ENCODE measurements at places on chromosomes 2 and 18.

DNA sequence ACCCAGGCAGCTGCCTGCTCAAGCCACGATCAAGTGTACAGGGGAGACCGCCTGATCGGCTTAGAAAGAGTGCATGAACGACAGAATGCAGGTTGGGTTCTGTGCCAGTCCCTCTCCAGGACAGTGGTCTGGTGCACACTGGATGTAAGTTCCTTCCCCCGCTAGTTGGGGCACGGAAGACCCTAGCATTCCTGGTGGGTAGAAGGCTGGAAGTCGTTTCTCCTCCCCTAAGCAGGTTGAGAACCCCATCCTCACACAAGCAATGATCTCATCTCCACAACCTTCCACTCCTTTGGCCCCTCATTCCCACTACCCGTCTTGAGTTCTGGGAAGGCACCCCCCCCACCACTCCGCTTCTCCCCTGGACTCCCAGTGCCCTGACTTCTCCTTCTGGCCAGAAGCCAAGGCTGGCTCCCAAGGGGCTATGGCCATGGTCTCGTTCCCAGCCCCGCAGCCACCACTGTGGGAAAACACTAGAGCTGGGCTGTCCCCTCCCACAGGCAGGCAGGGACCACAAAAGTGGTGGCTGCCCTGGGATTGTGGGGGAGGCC is 1.4 kb upstream of the ANKRD39 start:
- DNase-seq = peak; percentile 66

- no peak for DNase-seq
Measured at GRCh38 chr2:164538240-164538866, 82.9 kb downstream of the GRB14 start.

GRCh38 chr2:223779877-223780276 is 57.5 kb downstream of the AP1S3 start:
- no peak for DNase-seq

DNA sequence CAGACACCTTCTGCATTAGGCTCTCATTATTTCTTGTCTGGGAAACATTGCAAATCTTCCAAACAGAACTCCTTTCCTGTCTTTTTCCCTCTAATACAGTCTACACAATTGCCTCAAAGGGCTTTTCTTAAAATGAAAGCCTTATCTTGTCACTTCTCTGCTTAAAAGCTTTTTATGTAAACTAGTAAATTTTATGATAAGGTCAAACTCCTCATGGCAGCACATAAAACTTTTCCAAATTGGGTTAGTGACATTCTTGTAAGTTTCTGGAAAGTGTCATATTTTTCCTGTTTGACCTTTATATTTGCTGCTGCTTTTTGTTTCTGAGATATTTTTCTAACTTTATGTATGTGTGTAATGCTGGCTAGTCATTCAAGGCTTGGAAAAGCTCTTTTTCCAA is 261.4 kb upstream of the KLHL14 start:
- no peak for DNase-seq

DNA sequence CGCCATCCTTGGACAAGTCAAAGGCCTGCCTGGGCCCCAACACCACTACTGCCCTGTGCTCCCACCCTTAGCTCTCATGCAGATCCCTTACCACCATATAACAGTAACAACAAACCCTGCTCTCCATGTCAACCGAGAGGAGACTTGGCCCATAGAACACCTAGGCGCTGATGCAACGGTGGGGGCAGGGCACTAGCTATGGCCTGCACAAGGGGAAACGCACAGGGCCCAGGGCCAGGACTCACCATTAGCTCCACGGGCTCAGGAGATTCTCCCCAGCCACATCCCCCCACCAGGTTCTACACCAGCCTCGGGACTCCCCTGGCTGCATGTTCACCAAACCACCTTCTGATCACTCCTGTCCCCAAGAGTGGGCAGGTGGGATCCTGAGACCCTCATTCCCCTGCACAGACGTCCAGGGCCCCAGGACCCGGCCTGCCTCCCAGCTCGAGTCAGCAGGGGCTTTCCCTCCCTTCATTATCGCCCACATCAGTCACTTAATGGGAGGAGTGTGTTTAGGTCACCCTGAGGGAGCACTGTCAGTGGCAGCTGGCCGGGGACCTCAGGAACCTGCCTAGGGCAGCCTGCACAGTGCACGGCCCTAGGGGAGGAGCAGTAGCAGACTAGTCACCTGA is 29.3 kb downstream of the ANKMY1 start:
- DNase-seq = no peak

DNA sequence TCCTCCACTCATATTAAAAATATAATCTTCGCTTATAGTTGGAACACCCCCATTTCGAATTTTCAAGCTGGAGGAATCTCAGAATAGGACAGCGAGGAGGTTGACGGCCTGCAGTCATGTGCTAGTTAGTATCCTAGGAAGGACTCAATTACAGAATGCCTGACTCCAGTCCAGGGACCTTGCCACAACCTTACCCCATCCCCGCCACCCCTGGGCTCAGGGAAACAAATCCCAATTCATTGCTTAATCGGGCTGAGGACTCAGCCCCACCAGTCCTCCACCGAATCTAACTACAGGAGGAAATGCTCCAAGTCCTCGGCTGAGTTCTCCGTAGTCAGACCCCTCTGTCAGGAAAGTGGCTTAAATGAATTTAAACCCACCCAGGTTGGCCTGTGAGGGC is 31.7 kb upstream of the ZBTB7C start:
- no peak for DNase-seq

DNA sequence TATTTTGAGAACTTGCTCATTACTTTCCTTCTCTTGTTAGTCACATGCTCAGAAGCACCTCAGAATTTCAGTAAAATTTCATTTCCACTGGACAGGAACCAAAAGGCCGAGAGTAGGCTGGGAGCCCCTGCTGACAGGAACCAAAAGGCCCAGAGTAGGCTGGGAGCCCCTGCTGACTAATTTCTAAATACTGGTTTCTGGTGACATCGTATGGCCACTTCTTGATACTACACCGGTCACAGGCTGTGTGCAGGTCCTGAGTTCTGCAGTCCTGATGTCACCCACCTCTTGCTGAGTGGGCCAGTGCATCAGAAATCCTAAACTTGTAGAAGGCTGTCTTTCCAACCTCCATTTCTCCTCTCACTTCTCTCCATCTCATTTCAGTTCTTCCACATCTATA is 17.7 kb upstream of the EN1 start:
- peak; percentile 66 for DNase-seq

DNA sequence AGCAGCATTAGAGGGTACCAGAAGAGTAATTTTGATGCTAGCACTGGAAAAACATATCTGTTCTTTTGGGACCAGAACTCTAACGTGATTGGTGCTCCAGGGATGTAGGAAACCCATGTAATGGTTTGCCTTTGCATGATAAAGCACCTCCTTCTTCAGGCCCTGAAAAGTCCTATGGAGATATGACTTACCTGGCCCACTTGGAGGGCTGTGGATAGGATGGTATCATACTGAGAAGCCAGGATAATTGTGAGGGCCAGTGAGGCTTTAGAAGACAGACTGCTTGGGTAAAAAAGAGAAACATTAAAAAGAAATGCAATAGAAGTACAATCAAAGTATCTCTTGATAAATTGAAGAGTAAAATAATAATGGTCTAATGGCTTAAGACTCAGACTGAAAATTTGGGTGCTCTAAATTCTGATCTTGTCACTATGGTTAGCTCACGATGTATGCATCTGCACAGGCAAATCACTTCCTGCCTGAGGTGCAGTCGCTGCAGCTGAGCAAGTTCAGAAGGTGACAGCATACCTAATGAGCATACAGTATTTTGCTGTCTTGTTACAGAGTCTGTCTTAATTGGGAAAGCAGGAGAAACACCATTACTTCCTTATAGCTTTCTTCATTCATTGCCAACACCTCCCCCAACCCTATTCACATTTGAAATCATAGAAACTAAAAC is 371.5 kb downstream of the NUP35 start:
- DNase-seq = no peak

GRCh38 chr2:18623782-18624181 is 34.4 kb upstream of the NT5C1B start:
- no peak for DNase-seq

GRCh38 chr2:239765076-239765845 is 259.9 kb downstream of the NDUFA10 start:
- no peak for DNase-seq

DNA sequence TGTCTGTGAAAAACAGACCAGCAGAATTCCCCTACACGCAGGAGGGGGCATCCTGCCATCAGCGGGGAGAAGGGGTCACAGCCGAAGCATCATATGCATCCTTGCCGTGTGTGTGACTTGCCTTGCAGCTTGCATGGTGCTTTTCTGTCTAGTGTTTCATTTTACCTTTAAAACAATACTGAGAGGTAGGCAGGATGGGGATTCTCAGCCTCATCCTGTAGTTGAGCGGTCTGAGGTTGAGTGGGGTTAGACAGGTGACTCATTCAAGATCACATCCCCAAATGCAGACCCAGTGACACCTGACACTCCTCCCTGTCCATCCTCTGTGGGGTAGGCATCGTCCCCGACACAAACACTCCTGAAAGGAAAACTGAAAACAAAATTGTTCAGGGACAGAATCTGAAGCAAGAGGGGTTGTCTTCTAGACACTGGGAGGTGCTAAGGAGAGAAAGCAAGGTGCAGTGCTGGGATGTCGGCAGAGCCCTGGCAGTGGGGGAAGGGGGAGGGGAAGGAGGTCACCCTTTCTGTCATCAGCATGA is 7.9 kb downstream of the ARL4C start:
- DNase-seq = no peak

GRCh38 chr18:46423226-46423805 is 233.7 kb downstream of the LOXHD1 start:
- peak; percentile 37 for DNase-seq

Measured in right forelimb (tissue), 1 donor.